HCT116 (cell line): ENCODE measurements at places on chromosomes 5 and 9. TPM values are rescaled to one million over a fixed set of nuclear protein-coding genes. Genes with fewer than 3 reads are reported as not detected.

DNA sequence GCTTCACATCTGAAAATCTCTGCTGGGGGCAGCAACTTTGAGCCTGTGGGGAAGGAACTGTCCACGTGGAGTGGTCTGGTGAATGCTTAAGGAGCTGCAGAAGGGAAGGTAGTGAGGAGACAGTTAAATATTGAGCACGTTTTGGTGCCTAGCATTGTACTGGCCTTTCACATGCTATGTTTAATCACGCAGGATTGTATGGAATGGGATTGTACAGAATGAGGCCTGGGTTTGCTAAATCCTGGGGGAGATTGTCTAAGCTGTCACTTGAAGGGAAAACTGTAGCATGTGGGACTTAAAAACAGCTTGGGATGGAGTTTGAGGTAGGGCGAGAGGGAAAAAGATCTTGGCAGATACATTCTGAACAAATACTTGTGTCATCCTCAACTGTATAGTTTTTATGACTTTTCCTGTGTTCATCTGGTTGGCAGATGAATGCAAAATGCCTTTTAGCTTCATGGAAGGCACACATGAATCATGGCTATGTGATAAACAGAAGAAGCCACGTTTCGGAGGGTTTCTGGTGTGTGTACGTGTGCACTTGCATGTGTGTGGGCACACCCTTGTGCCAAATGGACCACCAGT, 106.6 kb downstream of the TMC1 start:
- H3K4me1 ChIP-seq: no peaks in the 10 kb centered on the region
- H3K27ac ChIP-seq: no peak overlapping the region
- H3K36me3 ChIP-seq: no peaks in the 10 kb centered on the region
- DNase-seq: no peak
- H3K27me3 ChIP-seq: no peaks in the 10 kb centered on the region

- no peak overlapping the region for H3K27ac ChIP-seq
- no peak for DNase-seq
- no peaks in the 10 kb centered on the region for H3K4me1 ChIP-seq
- no peaks in the 10 kb centered on the region for H3K36me3 ChIP-seq
- H3K27me3 ChIP-seq: no peaks in the 10 kb centered on the region
- no peak overlapping the region for H3K4me3 ChIP-seq
These were observed 631.3 kb upstream of the SEMA6A start for GRCh38 chr5:117205894-117206293.

DNA sequence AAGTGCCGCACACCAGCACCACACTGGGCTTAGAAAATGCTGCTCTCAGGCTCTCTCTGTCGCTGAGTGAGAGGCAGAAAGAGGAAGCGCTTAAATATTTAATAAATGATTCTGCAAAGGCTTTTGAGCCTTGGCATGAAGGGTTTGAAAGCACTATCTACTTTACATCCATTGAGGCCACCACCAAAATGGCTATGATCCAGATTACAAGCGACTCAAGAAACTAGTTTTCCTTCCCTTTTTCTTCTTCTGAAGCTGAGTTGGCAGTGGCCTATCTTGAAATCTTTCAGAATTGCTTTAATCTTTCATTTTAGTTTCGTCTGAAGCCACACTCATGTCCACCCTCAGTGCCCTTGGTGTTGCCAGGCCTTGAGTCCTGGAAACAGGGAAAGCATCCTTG, 59.5 kb downstream of the EBF1 start:
- peaks cover 53% of the 10 kb centered on the region for H3K27me3 ChIP-seq
- no peaks in the 10 kb centered on the region for H3K36me3 ChIP-seq
- no peak overlapping the region for H3K27ac ChIP-seq
- no peaks in the 10 kb centered on the region for H3K4me1 ChIP-seq
- DNase-seq: no peak

Gene GABRA6
- total RNA-seq: not detected

GRCh38 chr9:131800843-131801242, 61.0 kb upstream of the RAPGEF1 start:
- no peak overlapping the region for H3K27ac ChIP-seq
- H3K27me3 ChIP-seq: peaks cover 57% of the 10 kb centered on the region
- no peak for DNase-seq
- H3K36me3 ChIP-seq: no peaks in the 10 kb centered on the region
- no peak overlapping the region for H3K4me3 ChIP-seq

DNA sequence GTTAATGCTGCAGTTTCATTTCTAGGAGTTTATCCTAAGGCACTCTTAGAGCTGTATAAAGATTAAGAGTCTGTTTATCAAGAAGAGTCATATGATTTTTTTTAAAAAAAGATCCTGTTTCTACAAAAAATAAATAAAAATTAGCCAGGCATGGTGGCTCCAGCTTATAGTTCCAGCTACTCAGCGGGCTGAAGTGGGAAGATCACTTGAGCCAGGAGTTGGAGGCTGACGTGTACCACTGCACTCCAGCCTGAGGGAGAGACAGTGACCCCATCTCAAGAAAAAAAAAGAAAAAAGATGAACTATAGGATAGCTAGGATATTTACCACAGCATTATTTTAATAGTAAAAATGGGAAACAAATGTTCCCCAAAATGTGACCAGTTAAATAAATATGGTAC, 3.3 kb upstream of the UBE2D2 start:
- no peaks in the 10 kb centered on the region for H3K27me3 ChIP-seq
- peaks cover 2% of the 10 kb centered on the region for H3K4me1 ChIP-seq
- no peaks in the 10 kb centered on the region for H3K36me3 ChIP-seq
- DNase-seq: no peak
- no peak overlapping the region for H3K4me3 ChIP-seq

GRCh38 chr5:131386779-131387178, 122.9 kb downstream of the CDC42SE2 start:
- no peak overlapping the region for H3K4me3 ChIP-seq
- no peak overlapping the region for H3K27ac ChIP-seq
- H3K4me1 ChIP-seq: peaks cover 5% of the 10 kb centered on the region; the same call in 1 of the 2 replicates
- H3K27me3 ChIP-seq: no peaks in the 10 kb centered on the region
- DNase-seq: no peak

- H3K27ac ChIP-seq: no peak overlapping the region
- no peak overlapping the region for H3K4me3 ChIP-seq
- peaks cover 13% of the 10 kb centered on the region for H3K4me1 ChIP-seq
- no peaks in the 10 kb centered on the region for H3K36me3 ChIP-seq
- no peaks in the 10 kb centered on the region for H3K27me3 ChIP-seq
These were observed 75.9 kb downstream of the TRIO start for GRCh38 chr5:14218897-14219573.

DNA sequence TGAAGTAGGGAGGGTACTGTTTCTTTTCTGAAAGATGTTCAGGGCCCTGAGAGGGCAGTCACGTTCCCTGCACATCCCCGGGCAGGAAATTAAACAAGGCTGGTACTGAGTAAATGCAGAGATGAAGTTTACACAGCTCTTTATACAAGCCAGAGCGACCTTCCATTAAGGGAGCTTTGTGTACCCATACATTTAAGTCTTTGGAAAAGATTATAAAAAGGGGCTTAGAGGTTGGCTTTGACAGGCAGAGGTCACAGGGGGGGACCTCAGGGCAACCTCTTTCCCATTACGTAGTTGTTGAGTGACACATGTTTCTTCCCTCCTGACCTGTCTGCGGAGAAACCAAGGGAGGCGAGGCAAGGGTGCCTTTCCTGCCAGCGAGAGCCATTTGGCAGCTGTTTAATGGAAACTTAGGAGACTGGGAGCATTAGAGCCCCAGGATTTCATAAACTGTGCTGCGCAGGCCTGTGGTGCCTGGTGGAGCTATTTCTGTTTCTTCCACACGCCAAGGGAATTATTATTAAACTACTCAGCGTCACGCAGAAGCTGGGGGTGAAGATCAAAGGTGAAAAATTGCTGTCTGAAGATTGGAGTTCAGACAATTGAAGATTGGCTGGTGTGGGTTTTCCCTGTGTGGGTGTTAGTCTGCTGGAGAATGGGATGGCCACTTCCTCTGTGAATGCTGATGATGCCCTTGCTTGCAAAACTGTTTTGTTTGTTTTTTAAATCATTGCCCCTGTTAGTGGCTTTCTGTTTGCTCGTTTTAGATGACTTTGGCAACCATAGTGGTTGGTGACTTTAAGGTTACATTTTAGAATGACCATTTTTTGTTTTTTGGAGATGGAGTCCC, 3.2 kb upstream of the SMIM32 start:
- H3K27me3 ChIP-seq: no peaks in the 10 kb centered on the region
- H3K36me3 ChIP-seq: no peaks in the 10 kb centered on the region
- H3K4me3 ChIP-seq: no peak overlapping the region

GRCh38 chr9:14706530-14707140, 13.4 kb upstream of the ZDHHC21 start:
- no peak overlapping the region for H3K27ac ChIP-seq
- no peaks in the 10 kb centered on the region for H3K4me1 ChIP-seq
- no peak for DNase-seq

DNA sequence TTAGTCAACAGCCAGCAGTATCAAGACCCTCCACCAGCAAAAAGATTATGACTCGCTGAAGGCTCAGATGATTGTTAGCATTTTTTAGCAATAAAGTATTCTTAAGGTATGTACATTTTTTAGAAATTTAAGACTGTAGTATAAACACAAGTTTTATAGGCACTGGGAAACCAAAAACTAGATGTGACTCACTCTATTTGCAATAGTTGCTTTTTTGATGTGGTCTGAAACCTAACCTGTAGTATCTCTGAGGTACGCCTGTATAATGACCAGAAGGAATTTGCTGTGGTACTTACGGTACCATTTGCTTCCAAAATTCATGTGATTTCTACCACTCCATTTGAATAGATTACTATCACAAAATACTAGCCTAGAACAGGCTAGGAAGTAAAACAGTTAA, 60.8 kb downstream of the WDR41 start:
- H3K4me1 ChIP-seq: no peaks in the 10 kb centered on the region
- H3K27me3 ChIP-seq: no peaks in the 10 kb centered on the region
- H3K36me3 ChIP-seq: peaks cover 9% of the 10 kb centered on the region; the same call in 1 of the 2 replicates

Gene SPATA31A3
- total RNA-seq: not detected

DNA sequence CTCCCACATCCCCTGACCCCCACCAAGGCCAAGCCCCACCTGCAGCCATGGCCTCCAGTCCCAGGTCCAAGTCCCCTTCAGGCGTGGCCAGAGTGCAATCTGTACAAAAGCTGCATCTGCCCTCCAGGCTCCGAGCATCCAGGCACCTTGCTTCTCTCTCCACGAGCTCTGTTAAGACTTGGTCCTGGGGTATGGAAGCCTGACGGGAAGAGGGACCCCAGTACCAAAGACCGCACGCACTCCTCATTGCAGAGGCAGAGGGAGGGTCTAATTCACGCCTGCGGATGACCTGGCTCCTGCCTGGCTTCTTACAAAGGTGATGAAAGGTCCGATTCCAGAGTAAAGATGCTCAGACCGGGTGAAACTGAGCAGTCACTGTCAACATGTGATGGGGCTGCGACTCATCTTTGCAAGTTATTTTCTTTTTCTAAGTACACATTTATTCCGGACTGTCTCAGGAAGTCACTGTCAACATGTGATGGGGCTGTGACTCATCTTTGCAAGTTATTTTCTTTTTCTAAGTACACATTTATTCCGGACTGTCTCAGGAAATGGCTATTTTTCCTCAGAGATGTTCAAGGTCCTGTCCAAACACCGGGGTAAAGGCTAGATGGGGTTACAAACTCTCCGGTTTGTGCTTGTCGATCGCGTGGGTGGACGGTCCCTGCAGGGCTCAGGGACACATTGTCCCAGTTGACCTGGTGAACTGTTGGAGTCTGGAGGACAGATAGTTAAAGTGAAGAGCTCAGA, 252.0 kb upstream of the IRX4 start:
- H3K4me1 ChIP-seq: no peaks in the 10 kb centered on the region
- H3K4me3 ChIP-seq: no peak overlapping the region
- DNase-seq: no peak
- no peak overlapping the region for H3K27ac ChIP-seq

GRCh38 chr9:136328622-136329041, 1.3 kb downstream of the GPSM1 start:
- DNase-seq: no peak
- H3K27me3 ChIP-seq: no peaks in the 10 kb centered on the region
- H3K4me1 ChIP-seq: peaks cover 37% of the 10 kb centered on the region

DNA sequence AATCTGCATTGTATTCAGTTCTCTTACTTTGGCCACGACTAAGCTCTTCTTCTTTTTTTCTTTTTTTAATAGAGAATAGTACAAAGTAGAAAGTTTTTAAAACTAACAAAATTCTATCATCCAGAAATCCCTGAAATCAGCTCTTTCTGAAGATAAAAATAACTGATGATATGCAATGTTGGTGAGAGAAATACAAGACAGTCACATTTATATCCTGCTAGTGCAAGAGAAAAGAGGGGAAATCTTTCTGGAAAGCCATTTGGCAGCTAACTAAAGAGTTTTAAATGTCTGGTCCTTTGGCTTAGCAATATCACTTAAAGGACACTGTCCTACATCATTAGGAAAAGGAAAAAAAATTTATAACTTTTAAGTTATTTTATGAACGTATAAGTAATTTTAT, 27.0 kb upstream of the FREM1 start:
- no peak for DNase-seq
- no peaks in the 10 kb centered on the region for H3K4me1 ChIP-seq
- H3K36me3 ChIP-seq: no peaks in the 10 kb centered on the region

DNA sequence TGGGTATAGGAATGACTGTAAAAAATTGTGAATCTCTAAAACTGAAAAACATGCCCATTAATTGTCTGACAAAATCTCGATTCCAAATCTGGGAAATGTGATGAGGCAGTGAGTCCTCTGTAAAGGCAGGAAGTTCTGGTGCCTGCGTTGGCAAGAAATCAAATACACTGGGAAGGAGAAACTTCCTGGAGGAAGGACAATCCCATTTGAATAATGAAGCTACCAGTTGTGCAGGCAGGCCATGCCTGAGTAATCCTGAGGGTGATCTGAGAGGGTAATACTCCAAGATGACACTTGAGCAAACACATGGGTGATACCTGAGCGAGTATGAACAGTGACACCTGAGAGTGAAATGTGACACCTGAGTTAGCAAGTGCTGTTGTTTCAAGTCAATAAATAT, 49.7 kb downstream of the KIF24 start:
- no peaks in the 10 kb centered on the region for H3K27me3 ChIP-seq
- H3K36me3 ChIP-seq: no peaks in the 10 kb centered on the region; the same call in 1 of the 2 replicates
- no peak overlapping the region for H3K4me3 ChIP-seq
- DNase-seq: no peak
- H3K4me1 ChIP-seq: no peaks in the 10 kb centered on the region

- no peaks in the 10 kb centered on the region for H3K27me3 ChIP-seq
- DNase-seq: no peak
- peaks cover 6% of the 10 kb centered on the region; the same call in 1 of the 2 replicates for H3K4me1 ChIP-seq
- H3K36me3 ChIP-seq: no peaks in the 10 kb centered on the region
- no peak overlapping the region for H3K4me3 ChIP-seq
These were observed 14.1 kb downstream of the KCNT1 start for GRCh38 chr9:135716045-135716444.

GRCh38 chr5:110104726-110105669, 415.3 kb downstream of the MAN2A1 start:
- peaks cover 13% of the 10 kb centered on the region for H3K27me3 ChIP-seq
- DNase-seq: no peak
- no peak overlapping the region for H3K27ac ChIP-seq
- no peaks in the 10 kb centered on the region for H3K36me3 ChIP-seq
- H3K4me1 ChIP-seq: no peaks in the 10 kb centered on the region
- H3K4me3 ChIP-seq: no peak overlapping the region
